ENCODE measurements at places on chromosomes 1 and 21. TPM values are rescaled to one million over a fixed set of nuclear protein-coding genes. Genes with fewer than 3 reads are reported as not detected.

The ILDR2 gene
- 1.2 TPM for total RNA-seq

- no peak for DNase-seq
Observed at GRCh38 chr1:179831225-179831624, 46.4 kb downstream of the TOR1AIP2 start.

- no peak for DNase-seq
Observed at GRCh38 chr1:26164861-26165842, 3.6 kb downstream of the C1orf232 start.

DNA sequence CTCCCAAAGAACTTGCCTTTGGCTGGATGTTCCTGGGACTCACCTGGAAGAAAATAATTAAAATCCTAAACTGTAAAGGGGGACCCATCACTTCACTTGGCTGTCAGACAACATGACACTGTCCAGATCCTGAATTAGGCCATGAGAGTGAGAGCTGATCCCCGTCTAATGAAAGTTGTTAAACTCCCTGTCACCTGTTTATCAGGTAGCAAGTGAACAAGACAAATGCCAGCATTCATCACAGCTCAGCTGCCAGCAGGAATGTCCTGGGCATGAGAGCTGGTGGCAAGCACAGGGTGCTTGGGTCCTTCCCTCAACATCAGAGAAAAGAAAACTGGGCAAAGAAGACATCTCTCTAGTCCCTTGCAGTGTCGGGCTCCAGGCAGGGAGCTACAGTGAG lies 23.8 kb downstream of the PMVK start:
- DNase-seq = no peak

GRCh38 chr1:41662765-41663437 lies 178.4 kb upstream of the EDN2 start:
- DNase-seq = peak; percentile 11

The COL8A2 gene
- 0.13 TPM for total RNA-seq

- DNase-seq = no peak
Observed at GRCh38 chr1:198169672-198170071, 12.9 kb downstream of the NEK7 start.

GRCh38 chr1:197731449-197731848 lies 43.8 kb downstream of the DENND1B start:
- DNase-seq = no peak

DNA sequence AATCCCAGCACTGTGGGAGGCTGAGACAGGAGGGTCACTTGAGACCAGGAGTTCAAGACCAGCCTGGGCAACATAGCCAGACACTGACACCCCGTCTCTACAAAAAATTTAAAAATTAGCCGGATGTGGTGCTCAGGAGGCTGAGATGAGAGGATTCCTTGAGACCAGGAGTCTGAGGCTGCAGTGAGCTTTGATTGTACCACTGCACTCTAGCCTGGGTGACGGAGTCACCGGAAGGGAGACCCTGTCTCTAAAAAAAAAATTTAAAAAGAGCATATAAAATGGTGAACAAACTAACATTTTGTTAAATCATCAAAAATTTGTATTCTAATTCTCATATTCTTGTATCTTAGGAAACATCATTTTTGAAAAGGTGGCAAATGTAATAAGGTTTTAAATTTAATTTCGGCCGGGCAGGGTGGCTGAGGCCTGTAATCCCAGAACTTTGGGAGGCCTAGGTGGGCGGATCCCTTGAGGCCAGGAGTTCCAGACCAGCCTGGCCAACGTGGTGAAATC lies 27.1 kb downstream of the MAB21L3 start:
- no peak for DNase-seq

The HSPG2 gene
- total RNA-seq = 1,732 TPM

The TSNAX gene
- total RNA-seq = 35.4 TPM

- DNase-seq = peak; percentile 61
Observed at GRCh38 chr1:159211331-159212136, 6.9 kb downstream of the ACKR1 start.

DNA sequence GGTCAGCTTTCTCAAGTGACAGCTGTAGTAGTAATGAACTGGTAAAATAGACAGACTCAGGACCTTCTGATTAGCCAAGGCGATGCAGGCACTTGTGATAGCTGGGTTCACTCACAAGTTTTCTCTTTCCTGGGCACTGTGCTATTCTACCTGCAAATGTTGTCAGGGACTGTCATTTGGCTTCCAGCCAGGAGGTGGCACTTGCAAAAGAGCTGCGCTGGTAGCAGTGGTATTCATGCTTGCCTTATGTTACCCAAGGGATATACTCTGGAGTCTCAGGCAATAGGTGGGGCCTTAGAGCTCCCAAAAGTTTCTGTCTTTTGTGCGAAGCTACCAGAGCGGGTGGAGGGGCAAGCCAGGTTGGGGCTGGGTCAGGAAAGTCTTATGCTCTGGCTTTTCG lies 23.5 kb downstream of the IFI44 start:
- DNase-seq = peak; percentile 41

DNA sequence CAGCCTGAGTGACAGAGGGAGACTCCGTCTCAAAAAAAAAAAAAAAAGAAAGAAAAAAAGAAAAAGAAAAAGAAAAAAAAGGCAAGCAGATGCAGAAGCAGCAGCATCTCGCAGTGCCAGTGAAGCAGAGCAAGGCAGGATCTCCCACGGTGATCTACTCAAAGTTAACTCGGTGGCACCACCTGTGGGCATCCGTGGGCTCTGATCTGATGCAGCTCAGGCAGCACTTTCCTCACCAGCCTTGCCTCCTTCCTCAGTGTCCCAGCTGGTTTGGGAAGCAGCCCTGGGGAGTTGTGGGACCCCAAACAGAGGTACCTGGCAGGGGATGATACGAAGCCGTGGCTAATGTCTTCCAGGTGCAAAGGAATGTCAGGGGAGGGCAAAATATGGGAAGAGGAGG lies 104.3 kb upstream of the KRTAP19-8 start:
- DNase-seq = peak; percentile 21

DNA sequence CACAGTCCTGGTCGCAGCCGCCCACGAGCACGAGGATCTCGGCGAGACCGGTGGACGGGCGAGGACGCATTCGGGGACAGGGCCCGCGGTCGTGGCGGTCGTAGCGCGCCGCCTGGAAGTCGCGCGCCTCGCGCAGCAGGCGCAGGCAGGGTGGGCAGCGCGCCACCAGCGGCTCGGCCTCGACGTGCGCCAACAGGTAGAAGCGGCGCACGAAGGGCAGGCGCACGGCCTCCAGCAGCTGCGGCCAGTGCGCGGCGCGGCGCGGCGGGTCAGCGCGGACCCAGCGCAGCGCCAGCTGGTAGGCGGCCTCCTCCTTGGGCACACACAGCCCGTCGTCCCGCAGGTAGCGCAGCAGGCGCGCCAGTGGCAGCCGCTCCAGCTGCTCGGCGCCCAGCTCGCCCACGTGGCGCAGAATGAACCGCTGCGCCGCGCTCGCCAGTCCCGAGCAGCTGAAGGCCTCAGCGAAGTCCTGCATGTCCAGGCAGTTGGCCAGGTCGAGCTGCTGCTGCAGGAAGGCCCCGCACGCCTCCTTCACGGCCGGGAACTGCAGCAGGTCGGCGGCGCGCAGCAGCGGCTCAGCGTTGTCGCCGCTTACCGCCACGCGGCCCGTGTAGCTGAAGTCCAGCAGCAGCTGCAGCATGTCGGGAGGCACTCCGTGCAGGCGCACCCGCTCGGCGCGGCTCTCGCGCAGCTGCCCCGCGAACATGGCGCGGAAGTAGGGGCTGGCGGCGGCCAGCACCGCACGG lies 573 bp downstream of the KLHL21 start:
- DNase-seq = no peak

The OPN3 gene
- 19.7 TPM for total RNA-seq

DNA sequence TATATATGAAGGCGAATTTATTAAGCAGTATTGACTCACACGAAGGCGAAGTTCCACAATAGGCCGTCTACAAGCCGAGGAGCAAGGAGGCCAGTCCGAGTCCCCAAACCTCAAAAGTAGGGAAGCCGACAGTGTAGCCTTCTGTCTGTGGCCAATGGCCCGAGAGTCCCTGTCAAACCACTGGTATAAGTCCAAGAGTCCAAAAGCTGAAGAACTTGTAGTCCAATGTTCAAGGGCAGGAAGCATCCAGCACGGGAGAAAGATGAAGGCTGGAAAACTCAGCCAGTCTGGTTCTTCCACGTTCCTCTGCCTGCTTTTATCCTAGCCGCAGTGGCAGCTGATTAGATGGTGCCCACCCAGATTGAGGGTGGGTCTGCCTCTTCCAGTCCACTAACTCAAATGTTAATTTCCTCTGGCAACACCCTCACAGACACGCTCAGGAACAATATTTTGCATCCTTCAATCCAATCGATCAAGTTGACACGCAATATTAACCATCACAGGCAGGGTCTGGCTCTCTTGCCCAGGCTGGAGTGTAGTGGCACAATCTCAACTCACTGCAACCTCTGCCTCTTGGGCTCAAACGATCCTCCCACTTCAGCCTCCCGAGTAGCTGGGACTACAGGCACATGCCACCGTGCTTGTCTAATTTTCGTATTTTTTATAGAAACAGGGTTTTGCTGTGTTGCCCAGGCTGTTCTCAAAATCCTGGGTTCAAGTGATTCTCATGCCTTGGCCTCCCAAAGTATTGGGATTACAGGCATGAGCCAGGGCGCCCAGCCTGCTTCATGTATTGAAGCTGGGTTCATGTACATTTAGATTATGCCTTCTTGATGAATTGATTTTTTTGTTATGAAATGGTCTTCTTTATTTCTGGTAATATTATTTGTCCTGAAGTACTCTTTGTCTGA lies 85.3 kb downstream of the DHRS3 start:
- no peak for DNase-seq

The TMEM53 gene
- 15.6 TPM for total RNA-seq

The CD164L2 gene
- total RNA-seq = 0.72 TPM

GRCh38 chr1:213369465-213369864 lies 318.4 kb downstream of the RPS6KC1 start:
- DNase-seq = no peak

GRCh38 chr1:160169553-160170399 lies 18.4 kb downstream of the ATP1A4 start:
- no peak for DNase-seq

The NOTCH2 gene
- 29.7 TPM for total RNA-seq

DNA sequence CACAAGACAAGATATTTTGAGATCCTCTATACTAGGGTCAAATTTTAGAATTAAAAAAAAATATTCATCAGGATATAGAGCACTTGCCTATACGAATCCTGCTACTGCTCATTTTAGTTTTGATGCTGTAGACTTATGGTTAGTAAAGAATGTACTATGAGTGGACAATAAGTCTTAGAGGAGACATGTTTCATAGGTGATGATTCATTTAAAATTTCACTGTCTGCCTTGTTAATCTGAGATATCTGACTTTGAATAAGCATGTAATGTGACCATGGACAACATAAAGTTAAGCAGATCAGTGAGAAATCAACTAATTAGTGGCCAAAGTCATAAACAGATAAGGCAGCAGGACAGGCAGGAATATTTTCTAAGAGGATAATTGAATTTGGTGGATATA lies 106.8 kb upstream of the HP1BP3 start:
- DNase-seq = no peak

GRCh38 chr1:17239420-17239819 lies 9.5 kb upstream of the PADI3 start:
- peak; percentile 69 for DNase-seq

- no peak for DNase-seq
Observed at GRCh38 chr21:31413698-31414097, 69.6 kb upstream of the TIAM1 start.

The AGTRAP gene
- total RNA-seq = 25.1 TPM

The SH3BGR gene
- total RNA-seq = 3.4 TPM

DNA sequence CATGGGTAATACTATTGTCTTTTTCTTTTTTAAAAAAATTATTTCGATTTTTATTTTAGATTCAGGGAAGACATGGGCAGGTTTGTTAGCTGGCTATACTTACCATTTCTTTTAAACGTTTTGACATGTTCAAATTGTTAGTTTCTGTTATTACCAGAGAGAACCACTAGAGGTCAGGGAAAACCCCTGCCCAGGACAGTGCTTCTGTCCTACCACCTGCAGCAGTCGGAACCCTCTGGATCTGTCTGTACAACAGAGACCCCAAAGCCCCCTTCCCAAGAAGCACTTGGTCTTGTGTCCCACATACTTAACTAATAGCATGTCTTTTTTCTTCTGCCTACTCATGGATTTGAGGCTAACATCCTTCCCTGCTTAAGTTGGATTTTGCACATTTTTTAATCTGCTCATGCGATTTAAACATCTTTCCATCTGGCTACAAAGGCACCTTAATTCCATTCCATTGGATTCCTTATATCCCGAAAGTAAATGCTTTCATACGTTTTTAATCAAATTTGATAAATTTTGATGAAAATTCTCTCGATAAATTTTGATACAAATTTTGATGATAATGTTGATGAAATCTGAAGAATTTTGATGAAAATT lies 10.0 kb upstream of the C1orf115 start:
- DNase-seq = peak; percentile 31

DNA sequence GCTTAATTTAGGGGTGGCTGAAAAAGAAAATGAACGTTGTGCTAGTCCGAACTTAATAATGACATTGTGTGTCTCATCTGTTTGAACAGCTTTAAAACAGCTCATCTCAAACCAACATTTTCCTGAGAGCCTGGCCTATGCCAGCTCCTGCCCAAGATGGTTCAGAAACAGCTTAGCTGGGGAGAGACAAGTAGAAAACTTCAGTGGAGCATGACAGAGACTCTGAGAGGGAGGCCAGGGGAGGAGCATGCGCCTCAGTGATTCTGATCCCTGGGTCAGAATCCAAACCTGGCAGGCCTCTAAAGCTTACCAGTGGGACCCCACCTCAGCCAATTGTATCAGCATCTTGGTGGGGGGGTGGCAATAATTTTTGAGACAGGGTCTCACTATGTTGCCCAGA lies 99.3 kb downstream of the TAS1R2 start:
- DNase-seq = no peak

DNA sequence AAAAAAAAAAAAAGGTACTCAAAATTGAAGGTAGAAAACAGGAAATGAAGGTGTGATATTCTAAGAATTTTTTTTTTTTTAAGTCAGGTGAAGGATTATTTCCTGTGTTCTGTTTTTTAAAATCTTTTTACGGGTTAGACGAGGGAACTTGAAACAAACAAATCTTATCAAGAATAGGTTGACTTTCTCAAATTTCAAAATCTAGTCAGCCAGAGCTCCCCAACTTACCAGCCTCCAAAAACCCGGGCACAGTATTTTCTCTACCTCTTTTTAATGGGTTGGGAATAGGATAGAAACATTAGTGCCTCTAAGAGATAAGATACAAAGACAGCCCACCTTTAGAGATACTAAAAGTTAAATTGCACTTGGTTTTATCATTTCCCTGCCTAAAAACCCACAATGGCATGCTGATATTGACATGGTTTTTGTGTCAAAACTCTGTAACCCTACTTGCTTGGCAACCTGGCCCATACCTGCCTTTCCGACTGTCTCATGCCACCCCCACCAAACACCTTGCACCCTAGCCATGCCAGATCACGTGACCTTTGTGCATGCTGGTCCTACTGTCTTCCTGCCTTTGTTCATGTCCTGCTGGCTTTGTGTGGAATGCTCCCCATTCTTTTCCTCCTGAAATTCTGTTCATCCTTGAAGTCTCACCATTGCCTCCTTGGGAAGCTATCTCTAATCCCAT lies 4.2 kb downstream of the RCAN3 start:
- DNase-seq = no peak

The IL19 gene
- total RNA-seq = not detected

The TAS1R1 gene
- not detected for total RNA-seq

- DNase-seq = peak; percentile 20
Observed at GRCh38 chr1:218585511-218586184, 240.5 kb downstream of the TGFB2 start.

Data from endothelial cell (in vitro differentiated cells).